SK-N-SH treated with all-trans-retinoic acid at 6 μM for 48 hours (cell line): ENCODE measurements at places on chromosomes 7 and 10.

DNA sequence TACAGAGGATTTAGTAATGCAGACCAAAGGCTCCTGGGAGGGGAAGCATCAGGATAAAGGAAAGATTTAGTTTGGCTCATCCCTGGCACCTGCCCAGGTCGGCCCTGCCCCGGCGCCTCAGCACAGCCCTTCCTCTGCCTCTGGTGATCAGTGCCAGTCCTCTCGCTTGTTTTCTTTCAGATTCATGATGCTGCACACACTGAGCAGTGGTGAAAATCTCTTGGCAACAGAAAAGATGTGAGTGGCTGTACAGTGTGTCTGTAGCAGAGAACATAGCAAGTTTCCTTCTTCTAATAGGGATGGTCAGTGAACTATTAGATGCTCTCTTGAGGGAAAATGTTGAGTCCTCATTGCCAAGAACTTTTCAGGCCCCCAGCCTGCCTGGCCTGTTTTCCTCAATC, 994.1 kb downstream of the KCNMA1 start:
- no peak for ATAC-seq

- 0 out of 3 replicates have a peak, but pooled peaks have one; percentile 9 for ATAC-seq
These were observed 28.1 kb upstream of the UNCX start for GRCh38 chr7:1204460-1205140.

GRCh38 chr10:100847440-100847839, 65.3 kb upstream of the SLF2 start:
- no peak for ATAC-seq

DNA sequence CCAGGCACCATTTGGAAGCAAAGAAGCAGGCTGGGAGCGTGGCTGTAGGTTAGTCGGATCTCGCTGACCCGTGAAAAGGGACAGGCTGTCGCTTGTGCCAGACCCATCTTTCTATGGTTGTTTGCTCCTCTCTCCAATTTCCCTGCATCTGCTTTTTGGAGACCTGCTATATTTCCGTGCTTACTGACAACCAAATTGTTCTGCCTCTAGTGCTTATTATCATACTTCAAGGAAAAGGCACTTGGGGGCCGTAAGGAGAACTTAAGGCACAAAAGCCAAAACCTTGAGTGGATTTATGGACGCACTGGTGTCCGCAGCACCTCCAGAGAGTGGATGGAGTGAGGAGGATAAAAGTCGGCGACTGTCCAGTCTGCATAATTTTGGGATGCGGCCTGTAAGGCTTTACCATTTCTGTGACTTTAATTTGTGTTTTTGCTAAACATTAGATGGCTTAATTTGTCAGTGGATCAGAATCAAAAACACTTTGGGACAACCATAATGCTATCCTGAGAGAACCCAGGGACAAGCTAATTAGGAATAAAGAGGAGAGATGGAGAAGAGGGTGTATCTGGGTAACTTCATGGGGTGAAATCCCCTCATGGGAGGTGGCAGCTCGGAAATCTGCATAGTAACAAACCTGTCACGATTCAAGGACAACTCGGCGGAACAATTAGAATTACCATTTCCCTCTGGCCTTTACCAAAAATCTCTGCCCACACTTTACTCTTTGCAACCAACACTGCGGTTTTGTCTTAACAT, 206.7 kb downstream of the HDAC9 start:
- ATAC-seq: peak; percentile 40

GRCh38 chr10:88918191-88918905, 34.2 kb downstream of the ACTA2 start:
- ATAC-seq: peak; percentile 10; the same call in 2 of the 3 replicates

- ATAC-seq: no peak; the same call in 2 of the 3 replicates
These were observed 40.7 kb downstream of the TARP start for GRCh38 chr7:38232502-38233366.

- ATAC-seq: peak; percentile 63
These were observed 32.9 kb upstream of the FAM3C start for GRCh38 chr7:121428855-121429489.

GRCh38 chr7:26419198-26419597, 127.5 kb downstream of the SNX10 start:
- ATAC-seq: no peak
